ENCODE measurements at places on chromosomes 6 and 20. TPM values are rescaled to one million over a fixed set of nuclear protein-coding genes. Genes with fewer than 3 reads are reported as not detected.

DNA sequence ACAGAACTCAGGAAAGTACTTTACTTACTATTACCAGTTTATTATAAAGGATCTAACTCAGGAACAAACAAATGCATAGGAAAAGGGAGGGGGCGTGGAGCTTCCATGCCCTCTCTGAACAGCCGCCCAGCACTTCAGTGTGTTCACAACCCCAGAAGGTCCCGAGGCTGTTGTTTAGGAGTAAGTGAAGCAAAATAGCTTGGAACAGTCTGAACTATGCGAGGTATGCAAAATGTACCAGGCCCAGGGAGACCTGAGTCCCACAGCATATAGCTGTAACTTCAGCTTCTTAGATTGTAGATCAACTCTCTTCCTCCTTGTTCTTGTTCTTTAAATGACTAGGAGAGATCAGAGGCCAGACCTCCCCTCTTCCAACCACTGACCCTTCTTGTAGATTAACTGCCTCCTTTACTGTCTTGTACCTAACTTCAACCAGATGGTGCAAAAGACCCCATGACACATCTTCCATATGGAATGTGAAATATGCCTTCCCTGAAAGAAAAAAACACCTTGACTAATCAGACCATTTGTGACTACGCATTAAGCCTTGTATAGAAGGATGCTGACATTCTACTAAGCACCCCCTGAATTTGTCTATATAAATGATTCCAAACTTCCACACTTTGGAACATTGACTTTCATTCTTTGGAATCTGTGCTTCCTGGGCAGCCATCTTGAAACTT, 98.8 kb upstream of the SNX9 start:
- no peak for DNase-seq

GRCh38 chr6:100343316-100344077, 121.2 kb downstream of the SIM1 start:
- DNase-seq, result no peak

- DNase-seq, result no peak
Measured at GRCh38 chr6:119333707-119334295, 15.8 kb downstream of the MAN1A1 start.

DNA sequence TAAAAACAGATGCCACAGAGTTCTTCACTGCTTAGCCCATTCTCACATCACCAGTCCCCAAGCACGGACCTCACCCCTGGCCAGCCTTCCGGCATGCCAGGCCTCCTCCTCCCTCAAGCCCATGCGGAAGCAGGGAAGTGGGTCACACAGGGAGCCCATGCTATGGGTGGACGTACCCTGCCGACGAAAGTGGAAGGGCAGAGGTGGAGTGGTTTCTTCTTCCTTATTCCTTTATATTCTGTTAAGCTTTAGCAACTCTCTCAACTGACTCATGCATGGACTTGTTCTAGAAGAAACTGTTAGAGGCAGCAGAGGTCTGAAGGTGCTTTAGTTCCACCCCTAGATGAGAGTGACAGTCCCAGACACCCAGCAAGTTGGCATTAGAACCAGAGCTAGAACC, 118.6 kb downstream of the LY86 start:
- no peak for DNase-seq

DNA sequence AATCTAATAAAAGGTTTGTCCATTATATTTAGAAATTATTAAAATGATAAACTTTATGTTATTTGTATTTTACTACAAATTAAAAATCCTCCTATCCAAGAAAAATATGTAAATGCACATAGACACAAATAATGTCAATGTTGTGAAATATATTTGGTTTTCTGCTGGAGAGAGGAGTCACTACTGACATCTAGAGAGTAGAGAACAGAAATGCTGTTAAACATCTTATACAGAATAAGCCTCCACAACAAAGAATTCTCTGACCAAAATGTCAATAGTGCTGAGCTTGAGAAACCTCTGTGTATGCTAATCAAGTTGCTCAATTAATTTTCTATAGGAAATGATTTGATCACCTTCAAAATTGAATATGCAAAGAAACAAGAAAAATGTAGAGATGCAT, 12.4 kb downstream of the HTR1B start:
- no peak for DNase-seq

DNA sequence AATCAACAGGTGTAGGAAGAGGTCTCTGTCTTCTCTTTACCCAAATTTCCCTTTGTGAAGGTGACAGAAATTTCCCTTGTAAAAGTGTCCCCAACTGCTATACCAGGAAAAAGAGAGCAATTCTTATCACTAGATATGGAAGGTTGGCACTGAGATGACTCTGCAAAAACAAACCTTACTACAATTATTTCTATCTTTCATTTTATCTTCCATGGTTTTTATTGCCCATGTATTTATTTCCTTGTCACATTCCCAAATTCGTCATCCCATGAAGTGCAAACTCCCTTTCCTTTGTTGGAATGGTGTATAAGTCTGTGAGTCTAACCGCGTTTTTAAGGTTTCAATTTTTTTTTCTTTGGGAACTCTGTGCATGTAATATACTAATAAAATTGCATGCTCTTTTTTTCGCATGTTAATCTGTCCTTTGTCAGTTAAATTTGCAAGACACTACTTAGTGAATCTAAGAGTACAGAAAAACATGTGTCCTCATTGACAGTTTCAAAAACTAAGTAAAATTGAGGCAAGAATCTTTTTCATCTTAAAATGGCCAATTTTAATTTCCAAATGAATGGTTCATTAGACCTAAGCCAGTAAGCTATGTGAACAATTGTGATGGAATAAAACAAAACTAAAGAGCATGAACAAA, 35.4 kb upstream of the HFE start:
- DNase-seq, result no peak

DNA sequence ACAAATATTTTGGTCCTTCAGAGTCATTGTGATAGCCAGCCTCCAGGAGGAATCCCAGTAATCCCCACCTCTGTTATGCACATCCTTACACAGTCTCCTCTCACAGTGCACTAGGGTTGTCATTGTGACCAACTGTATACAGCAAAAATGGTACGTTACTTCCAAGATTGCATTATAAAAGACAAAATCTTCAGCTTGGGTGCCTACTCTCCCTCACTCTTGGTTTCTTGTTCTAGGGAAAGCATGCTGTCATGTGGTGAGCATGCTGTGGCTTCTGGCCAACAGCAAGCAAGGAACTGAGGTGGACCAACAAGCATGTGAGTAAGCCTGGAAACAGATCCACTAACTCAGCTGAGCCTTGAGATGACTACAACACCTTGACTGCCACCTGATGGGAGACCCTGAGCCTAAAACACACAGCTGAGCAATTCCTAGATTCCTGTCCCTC, 130.1 kb upstream of the DST start:
- no peak for DNase-seq

GRCh38 chr6:157304899-157305663, 18.2 kb downstream of the TMEM242 start:
- DNase-seq, result no peak

Gene XKR7
- polyA plus RNA-seq, result 0.34 TPM

GRCh38 chr6:148967541-148967956, 220.7 kb downstream of the UST start:
- DNase-seq, result no peak

Gene RAB22A
- polyA plus RNA-seq, result 18.6 TPM

- DNase-seq, result no peak
Measured at GRCh38 chr20:23857962-23858595, 21.5 kb downstream of the CST5 start.

Gene SSTR4
- 0.07 TPM for polyA plus RNA-seq

Gene HLA-DOB
- polyA plus RNA-seq, result 0.10 TPM

Gene VEGFA
- 424 TPM for polyA plus RNA-seq

GRCh38 chr6:30768634-30769087, 24.3 kb upstream of the IER3 start:
- no peak for DNase-seq

GRCh38 chr20:14775778-14776177, 438.4 kb upstream of the FLRT3 start:
- no peak for DNase-seq

Gene GPLD1
- 4.0 TPM for polyA plus RNA-seq

Gene DEFB115
- not detected for polyA plus RNA-seq

Gene SMPD2
- polyA plus RNA-seq, result 11.7 TPM

GRCh38 chr6:138231381-138231886, 13.1 kb upstream of the PBOV1 start:
- no peak for DNase-seq

- no peak for DNase-seq
Measured at GRCh38 chr20:57669632-57670031, 40.2 kb downstream of the PMEPA1 start.

Gene WFDC12
- polyA plus RNA-seq, result not detected

Gene DACT2
- polyA plus RNA-seq, result 18.2 TPM

DNA sequence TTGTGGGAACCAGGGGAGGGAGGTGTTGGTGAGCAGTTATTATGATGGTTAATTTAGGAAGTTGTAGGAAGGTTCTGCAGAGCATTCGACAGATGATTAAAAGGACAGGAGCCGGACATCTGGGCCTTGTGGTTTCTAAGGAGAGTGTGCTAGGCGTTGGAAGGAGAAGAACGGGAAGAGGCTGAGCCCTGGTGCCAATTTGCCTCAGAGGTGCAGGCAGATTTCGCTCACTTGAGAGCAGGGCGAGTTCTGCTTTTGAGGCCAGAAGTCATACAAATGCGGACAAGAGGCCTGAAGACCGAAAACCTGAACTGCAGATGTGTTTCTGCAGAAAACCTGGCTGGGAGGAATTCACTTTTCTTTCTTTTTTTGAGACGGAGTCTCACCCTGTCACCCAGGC, 30.5 kb upstream of the RPS6KA2 start:
- DNase-seq, result no peak

GRCh38 chr6:85600713-85601313, 7.2 kb upstream of the SNX14 start:
- DNase-seq, result no peak

GRCh38 chr6:12354499-12354898, 64.3 kb downstream of the EDN1 start:
- no peak for DNase-seq

DNA sequence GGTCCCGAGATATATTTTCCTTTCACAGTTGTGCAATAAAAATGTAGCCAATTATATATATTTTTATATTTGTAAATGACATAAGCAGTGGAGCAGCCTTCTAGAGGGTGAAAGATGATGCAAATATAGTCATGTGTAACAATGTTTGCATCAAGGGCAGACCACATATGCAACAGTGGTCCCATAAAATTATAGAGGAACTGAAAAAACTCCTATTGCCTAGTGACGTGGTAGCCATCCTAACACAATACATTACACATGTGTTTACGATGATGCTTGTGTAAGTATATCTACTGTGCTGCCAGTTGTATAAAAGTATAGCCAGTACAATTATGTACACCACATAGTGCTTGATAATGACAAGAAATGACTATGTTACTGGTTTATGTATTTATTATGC, 162.8 kb downstream of the ZFAND3 start:
- DNase-seq, result no peak

DNA sequence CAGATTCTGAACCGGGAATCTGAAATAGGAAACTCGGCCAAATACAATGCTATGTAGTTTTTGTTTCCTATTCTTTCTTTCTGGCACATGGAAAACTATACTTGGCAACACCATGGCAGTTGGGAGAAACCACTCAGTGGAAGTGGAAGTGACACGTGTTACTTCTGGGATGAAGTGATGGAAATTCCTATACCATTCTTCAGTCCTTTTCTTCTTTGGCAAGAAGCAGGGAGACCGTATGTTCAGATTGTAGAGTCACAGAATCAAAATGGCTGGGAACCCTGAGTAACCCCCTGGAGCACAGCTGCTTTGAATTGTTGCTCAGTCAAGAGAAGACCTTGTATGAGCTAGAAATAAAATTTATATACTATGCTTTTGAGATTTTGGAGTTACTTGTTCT, 18.8 kb upstream of the TINAG start:
- DNase-seq, result no peak

Gene MYCT1
- polyA plus RNA-seq, result 18.0 TPM

DNA sequence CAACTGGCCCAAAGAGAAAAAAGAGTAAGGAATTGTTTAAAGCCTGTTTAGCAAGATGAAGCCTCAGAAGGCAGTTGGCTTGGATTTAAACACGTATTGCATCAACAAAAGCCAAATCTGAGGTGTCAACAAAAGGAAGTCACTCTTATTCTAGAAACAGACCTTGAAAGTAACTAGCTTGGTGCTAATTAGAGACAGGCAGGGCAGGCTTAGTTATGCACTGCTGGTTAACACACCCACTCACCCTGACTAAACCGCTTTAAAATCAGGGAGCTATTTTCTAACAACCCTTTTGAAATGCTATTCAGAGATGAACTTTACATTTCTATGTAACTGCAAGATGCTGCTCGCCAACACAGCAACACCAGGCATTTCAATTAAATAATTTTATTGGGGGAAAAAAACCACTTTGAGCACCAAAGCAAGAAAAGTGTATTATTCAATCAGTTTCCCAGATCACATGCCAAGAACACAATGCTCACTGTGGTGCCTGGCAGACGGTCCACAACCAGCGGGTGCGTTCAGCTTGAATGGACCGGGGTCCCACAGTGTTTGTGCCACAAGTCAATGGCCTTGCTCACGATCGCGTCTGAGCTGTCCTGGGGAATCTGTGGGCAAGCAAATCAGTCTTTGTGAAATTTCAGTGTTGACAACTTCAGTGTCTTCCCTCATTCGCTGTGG, 23.6 kb downstream of the TBC1D7 start:
- DNase-seq, result no peak
